ENCODE measurements at places on chromosomes 3 and 15.

DNA sequence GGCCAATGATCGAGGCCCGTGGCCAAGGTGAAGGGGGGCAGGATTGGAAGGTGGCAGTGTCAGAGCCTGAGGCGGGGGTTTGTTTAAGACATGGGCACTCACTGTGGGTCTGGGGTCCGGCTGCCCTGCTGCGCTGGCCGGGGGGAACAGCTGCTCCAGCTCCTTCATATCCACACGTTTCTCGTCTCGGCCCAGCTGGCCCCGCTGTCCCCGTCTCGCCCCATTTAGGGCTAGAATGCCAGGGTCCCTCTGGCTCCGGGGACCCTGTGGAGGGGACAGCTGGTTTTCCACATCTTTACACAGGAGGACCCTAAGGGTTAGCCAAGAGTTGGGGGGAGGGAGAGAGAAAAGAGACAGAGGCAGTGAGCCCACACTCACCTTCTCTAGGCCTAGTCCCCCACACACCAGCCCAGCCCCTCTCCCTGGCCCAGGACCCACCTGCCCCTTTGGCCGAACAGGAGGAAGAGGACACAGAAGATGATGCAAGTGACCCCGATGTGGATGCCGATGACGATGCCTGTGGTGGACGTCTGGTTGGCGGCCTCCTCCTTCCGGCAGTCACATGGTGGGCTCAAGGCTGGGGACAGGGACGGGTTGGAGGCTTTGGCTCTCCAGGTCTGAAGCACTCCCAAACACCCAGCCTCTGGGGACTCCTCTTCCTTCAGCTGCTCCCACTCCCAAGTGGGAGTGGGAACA lies 25.0 kb downstream of the RNU5B-1 start:
- ATAC-seq = no peak

DNA sequence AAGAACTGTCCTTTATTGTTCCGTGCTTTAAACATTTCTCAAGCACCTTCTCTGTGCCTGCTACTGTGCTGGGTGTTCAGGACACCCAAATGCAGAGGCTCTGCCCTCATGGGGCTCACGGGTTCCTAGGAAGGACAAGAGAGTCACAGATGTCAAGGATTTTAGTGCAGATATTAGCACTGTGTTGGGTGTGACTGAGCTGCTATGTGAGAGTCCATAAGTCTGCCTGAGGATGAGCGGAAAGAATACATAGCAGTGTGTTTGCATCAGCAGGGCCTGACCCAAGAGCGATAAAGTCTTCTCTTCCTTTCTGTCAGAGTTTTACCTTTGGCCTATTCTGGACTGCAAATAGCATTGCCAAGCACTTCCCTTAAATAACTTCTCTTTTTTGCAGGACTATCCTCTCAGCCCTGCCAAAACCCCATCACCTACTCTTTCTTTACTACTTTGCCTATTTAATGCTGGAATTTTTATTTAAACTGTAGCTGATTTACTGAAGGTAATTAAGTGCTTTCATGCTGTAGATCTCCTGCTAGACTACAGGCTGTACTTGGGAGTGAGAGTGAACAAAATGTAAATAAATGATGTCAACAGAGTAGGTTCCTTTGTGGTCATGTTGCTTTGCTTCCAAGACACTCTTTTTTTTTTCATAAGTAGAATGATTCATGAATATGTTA lies 459.4 kb upstream of the TPRG1 start:
- no peak for ATAC-seq

DNA sequence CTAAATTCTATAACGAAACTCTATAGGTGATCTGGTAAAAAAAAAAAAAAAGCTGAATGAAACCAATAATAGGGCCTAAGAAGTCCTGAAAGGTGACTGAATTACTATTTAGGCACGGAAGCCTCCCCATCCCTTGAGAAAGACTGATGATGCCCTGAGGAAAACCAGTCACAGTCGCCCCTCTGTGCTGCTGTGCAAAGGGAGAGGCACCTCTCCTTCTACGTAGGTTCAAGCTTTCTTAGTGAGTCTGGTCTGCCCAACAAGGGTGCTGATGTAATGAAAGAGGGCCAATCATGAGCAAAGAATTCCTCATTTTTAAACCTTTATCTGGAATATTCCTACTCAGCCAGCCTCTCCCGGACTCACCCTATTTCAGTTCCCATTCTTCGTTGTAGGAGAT lies 11.9 kb downstream of the NPHP3 start:
- no peak for ATAC-seq

DNA sequence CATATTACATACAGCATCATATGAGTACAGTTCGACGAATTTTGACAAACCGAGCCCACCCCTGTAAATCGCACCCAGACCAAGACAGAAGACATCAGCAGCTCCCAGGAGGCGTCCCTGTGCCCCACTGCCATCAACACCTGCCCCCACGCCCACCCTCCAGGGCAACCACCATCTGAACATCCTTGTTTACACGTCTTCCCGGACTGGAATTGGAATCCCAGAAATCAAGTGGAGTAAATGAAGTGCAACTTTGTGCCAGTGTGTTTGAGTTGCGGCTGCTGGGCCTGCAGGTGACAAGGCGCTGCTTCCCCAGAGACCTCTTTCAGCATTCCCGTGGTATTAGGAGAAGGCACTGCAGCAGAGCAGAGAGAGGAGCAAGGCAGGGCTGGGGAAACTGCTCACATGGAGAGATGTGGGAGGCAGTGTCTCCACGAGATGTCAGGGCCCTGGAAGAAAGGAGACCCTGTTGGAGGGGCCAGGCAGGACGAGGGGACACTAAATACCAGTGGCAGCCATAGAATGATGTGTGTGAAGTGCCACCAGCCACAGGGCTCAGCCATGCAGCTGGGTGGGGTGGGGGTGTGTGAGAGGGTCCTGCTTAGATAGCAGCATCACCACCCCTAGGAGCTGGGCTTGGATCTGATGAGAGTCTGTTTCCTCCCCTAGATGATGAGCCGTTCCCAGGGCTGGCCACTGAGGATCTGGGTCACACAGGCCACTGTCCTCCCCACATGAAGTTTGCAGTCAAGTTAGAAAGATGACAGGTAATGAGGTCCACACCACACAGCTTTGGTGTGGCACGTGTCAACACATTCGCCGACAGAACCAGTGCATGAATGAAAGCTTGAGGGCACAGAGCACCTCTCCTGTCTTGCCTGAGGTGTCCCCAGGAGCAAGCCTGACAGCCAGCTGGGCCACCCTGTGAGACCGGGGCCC lies 33.4 kb upstream of the PCSK6 start:
- no peak for ATAC-seq

DNA sequence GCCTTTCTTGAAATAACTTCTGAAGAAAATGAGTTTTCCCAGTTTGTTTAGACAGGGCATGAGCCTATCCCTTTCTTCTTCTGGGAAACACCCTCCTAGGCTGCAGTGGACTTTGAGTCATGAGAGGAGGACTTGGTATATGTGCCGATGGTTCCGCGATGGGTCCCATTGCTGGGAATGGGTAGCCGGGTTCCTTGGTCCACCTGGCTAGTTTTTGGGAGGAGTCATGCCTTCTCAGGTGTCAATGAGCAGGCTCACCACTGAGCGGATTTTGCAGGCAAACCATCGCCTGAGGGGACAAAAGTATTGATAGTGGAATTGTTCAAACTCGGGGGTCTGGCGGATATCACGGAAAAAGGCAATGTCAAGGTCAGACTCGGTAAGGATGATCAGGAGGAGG lies 46.8 kb downstream of the WDR76 start:
- ATAC-seq = no peak

DNA sequence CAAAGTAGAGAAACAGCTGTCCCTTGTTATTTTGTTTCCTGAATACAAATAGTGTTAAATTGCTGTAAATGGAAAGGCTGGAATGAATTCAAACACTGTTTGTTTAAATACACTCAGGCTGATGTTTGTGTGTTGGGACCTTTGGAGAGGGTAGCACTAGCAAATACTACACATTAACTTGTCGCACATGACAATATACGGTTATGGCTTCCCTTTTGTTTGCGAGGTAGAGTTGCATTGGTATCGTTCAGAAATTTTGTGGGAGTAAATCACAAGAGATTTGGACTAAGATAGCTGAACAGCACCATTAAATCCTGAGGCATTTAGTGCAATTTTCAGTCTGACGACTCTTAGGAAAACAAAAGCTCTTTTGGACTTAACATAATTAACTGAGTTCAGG lies 213.0 kb upstream of the ROBO2 start:
- no peak for ATAC-seq

GRCh38 chr3:74273091-74273490 lies 341.4 kb downstream of the CNTN3 start:
- no peak for ATAC-seq

DNA sequence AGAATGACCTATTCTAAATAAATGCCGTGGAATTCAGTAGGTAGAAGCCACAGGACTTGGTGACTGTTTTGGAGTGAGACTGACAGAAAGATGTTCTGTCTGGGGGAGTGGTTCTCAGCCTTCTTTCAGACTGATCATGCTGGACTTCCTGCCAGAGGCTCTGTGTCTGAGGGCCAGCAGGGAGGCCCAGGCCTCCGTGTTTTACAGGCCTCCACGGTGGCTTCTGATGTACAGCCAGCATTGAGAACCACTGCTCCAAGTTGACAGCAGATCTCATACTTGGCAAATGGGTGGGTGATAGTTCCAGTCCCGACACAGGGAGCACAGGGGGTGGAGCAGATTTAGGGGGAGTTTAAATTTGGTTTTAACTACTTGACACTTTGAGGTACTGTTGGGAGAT lies 6.7 kb upstream of the PIGZ start:
- no peak for ATAC-seq

DNA sequence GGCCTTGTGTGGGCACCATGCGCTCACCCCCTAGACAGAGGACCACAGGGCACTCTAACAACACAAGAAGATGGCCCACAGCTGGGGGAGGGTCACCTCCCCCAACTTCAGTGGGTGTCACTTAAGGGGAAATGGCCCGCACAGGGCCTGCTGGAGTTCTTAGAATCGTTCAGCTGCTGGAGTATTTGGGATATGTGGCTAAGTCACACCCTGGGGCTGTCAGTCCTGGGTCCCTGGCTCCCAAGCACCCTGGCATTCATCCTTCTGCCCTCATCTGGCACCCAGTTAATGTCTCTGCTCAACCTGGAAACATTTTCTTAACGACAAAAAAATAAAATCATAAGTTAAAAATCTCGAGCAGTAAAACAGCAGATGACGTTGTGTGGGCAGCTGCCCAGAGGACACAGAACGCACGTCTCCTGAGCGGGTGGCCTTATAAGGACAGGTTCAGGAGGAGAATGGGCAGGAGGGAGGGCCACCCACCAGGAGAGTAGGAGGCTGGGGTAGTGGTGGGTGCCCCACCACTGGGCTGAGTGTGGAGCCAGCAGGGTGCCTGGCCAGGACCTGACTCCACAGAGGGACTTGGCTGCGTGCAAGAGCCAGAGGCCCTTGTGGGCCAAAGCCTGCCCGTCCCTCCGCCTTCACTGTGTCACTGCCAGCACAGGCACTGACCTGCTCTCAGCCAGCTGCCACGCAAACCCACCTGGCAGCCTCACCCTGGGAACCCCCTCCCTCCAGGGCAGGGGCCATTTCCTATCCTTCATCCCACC lies 11.5 kb downstream of the KBTBD13 start:
- peak; percentile 14 for ATAC-seq

DNA sequence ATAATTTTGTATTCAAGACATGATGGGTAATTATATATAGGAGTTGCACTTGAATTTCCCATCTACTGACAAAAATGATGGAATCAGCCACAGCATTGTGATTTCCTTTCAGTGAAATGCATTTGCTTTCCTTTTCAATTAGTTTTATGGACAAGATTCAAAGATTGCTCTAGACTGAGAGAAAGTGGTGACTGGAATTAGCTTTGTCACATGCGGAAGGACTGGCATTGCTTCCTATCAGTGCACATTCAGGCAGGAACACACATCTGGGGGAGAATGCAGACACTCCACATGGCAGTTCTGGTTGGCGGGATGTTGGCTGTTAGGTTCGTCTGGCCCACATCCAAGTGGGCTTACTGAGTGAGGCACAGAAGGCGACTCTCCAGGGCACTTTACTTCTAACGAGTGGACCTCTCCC lies 399.3 kb upstream of the RGMA start:
- ATAC-seq = no peak

GRCh38 chr3:122941228-122942206 lies 86.0 kb downstream of the SEMA5B start:
- ATAC-seq = no peak

DNA sequence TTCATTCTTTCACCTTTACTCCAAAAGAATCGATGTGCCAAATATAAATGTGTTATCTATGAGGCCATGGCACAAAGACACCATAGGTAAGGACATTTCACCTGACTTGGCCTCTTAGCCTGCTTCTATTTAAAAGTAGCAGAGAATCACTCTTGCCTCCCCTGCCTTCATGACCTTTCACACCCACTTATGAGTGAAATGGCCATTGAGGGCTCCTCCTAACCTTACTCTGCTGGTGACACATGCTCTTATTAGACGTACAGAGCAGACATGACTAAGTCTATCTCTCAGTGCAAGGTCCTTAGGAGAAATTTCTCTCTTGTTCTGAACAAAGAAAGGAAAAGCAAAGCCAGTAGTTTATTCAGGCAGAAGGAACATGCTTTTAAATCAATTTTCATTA lies 150.7 kb downstream of the LRTM1 start:
- peak; percentile 26 for ATAC-seq

DNA sequence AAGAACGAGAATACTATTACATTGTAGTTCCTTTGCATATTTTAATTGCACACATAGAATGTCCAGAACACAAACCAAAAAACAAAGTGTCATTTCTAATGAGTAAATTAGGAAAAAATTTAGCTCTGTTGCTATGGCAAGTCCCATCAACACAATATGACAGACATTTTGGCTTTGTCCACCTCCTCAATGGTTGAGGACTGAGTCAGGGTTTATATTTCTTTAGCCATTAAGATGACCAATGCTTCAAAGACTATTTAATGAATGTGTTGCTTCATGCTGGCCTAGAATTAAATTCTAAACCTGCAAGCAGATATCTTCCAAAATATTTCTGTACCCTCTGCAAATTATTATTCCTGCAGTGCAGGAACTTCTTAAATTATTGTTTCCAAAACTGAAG lies 719.2 kb downstream of the NTRK3 start:
- ATAC-seq = no peak

DNA sequence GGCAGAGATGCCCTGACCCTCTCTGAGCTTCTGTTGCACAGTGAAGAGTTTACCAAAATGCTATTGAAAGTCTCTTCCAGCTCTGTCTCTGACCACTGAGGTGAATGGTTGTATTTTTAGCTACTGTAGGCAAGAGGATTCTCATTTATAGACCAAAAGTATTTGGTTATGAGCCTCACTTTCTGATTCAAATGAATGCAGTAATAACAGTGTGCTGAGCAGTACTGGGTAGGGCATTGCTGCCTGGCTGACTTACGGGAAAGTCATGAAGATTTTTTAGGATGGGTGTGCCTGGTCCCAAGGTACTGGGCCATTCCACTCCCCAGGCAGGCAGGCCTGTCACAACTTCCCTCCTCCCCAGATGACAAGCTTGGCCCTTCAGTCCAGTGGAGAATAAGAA lies 15.5 kb downstream of the PLA1A start:
- ATAC-seq = peak; percentile 59

DNA sequence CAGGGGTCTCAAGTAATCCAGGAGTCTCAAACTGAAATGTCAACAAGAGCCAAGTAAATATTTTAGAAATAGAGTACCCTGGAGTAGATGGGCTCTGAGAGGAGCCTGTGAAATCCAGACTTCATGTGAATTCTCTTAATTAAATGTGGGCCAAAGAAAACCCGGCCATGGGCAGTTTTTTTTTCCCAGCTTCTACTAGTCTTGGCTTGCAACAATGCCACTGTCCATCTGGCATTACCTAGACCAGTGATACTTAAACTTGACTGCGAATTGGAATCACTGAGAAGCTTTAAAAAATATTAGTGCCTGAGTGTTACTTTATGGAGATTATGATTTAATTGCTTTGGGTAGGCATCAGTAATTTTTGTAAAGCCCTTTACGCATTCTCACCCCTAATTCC lies 66.4 kb upstream of the GOLGA6B start:
- no peak for ATAC-seq

Measured in esophagus mucosa (tissue), 1 donor.